ENCODE measurements at places on chromosomes 3 and 15.

GRCh38 chr15:51760805-51761204 lies 9.4 kb downstream of the TMOD2 start:
- DNase-seq: no peak

GRCh38 chr3:98613616-98614015 lies 20.2 kb upstream of the CPOX start:
- DNase-seq: no peak

- DNase-seq: no peak
Observed at GRCh38 chr15:42503825-42504224, 8.4 kb downstream of the SNAP23 start.

GRCh38 chr3:153919773-153920172 lies 201.4 kb upstream of the ARHGEF26 start:
- no peak for DNase-seq

- peak; percentile 86 for DNase-seq
Observed at GRCh38 chr3:197482001-197482400, 73.8 kb downstream of the BDH1 start.

Measured in NCI-H526 (cell line).